ENCODE measurements at places on chromosomes 5 and 9.

GRCh38 chr5:137580030-137580429, 80.9 kb upstream of the SPOCK1 start:
- DNase-seq: no peak

DNA sequence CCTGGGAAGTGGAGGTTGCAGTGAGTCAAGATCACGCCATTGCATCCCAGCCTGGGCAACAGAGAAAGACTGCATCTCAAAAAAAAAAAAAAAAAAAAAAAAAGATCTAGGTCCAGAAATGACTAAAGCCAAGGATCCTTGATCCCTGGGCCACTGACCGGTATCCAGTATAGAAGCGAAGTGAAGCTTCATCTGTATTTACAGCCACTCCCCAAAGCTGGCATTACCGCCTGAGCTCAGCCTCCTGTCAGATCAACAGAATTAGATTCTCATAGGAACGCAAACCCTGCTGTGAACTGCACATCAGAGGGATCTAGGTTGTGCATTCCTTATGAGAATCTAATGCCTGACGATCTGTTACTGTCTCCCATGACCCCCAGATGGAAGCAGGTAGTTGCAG, 9.3 kb downstream of the CSNK1A1 start:
- no peak for DNase-seq

- no peak for DNase-seq
Measured at GRCh38 chr5:10581424-10581748, 17.5 kb downstream of the ANKRD33B start.

GRCh38 chr5:166330036-166330435, 1961.4 kb upstream of the WWC1 start:
- DNase-seq: no peak

- DNase-seq: no peak
Measured at GRCh38 chr9:13395156-13395555, 115.7 kb upstream of the MPDZ start.

DNA sequence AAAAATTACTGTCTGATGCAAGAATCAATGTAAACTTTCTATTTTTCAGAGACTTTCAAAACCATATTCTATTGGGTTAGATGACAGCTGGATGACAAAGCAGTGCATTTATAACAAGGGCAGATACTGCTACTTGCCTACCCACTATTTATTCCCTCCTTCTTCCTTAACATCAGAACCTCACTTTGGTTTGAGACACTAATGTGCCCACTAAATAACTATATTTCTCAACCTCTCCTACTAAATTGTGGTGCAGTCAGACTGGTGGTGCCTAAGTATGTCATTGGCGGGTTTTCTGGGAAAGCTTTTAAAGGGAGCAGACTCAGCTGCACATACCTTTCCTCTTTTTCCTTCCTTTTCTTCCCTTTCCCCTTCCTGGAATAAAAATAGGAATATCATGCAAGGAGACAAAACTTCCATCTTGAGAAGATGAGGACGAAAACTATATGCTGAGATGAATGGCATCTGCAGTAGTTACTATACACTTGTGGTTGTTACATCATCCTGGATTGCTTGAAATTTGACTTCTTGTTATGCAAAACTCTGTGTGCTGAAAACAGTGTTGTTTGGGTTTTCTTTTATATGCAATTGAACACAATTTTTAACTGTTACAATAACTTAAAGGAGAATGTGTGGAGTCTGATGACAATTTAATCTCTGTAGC, 43.8 kb downstream of the PRR16 start:
- no peak for DNase-seq

DNA sequence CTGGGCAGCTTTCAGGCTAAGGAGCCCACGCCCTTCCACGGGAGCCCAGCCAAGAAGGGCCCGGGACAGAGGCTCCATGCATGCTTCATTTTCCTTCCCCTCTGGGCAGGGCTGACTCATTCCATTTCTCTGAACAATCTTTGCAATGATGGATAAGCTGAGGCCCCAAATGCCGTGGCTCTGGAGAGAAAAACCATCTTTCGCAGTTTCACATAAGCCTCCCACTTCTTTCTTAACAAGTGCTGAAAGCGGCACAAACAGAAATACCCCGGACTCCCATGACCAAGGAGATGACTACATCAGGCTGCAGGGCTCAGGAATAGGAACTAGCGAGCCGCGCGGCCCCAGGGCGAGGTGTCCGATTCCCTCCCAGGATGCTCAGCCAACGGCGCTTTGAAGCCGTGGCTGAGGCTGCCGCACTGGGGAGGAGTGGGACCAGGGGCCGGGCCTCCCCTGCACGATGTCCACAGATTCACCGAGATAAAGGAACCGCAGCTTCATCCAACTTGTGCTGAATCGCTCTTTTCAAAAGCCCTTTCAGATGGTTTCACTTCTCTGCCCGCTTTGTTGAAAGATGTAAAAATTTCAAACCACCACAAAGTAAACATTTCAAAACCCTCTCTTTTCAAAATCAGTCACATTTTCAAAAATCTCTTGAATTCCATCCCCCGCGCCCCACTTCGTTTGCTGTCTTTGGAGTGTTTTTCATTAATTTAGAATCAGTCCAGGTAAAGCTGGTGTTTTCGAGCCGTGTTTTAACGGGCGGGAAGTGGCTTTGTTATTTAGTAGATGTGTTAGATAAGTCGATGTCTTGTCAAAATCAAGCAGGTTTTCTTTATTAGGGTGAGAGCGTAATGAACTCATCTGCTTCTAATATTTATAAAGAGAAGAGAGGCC, 96.5 kb upstream of the LMX1B start:
- peak; percentile 90 for DNase-seq

GRCh38 chr9:4572184-4572826, 82.0 kb downstream of the SLC1A1 start:
- no peak for DNase-seq

GRCh38 chr5:24644761-24645160, at the start of gene CDH10:
TSS of gene CDH10 (minus strand) at chr5:24644978. CDS start at chr5:24593490, 51,488 bp downstream.
- no peak for DNase-seq

- DNase-seq: no peak
Measured at GRCh38 chr5:56739990-56740389, 75.4 kb upstream of the MAP3K1 start.

- no peak for DNase-seq
Measured at GRCh38 chr5:139795074-139796001, at the start of gene PSD2. TSS of gene PSD2 (plus strand) at chr5:139795808. CDS start at chr5:139809441, 13,633 bp downstream.

- DNase-seq: no peak
Measured at GRCh38 chr5:75366787-75367186, 29.8 kb downstream of the HMGCR start.

- no peak for DNase-seq
Measured at GRCh38 chr5:15550502-15551112, 50.6 kb downstream of the FBXL7 start.

DNA sequence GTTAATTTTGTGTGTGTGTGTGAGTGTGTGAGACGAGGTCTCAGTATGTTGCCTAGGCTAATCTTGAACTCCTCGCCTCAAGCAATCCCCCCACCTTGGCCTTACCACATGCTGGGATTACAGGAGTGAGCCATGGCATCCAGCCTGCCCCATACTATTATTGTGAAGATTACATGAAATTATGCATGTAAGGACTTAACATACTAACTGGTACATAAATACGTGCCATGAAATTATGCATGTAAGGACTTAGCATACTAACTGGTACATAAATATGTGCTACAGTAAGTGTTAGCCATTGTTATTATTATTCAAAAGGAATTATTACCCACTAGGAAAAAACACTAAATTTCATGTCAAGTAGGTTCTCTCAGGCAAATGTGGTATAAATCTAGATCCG, 16.2 kb downstream of the DMGDH start:
- no peak for DNase-seq

GRCh38 chr9:38024036-38024681, 44.9 kb downstream of the SHB start:
- peak; percentile 73 for DNase-seq

DNA sequence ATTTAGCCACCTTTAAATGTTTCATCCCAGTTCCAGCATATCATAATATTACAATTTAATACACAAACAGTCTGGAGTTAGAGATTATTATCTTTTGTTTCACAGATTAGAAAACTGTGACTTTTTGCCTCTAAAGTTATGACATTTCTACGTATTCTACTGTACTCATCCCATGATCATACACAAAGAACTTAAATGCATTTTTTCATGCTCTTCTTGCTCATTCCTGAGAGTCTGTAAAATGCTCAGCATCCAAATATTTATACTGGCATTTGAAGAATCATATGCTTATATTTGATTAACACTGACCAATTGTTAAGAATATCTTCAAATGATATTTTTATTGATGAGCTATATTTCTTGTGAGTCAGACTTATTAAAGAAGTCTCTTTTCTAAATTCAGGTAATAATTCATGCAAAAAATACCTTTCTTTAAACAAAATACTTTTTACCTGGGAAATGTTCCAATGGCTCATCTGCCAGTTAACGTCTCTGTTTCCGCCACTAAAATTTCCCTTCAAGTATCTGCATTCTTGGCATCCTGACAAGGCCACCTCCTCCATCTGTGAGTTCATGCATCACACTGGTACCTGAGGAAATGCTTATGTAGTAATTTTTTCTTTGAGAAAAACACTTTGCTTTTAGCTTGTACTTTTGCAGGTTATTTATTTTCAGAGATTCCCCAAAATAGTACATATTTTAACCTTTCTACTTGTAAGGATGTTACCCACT, 139.6 kb upstream of the RASA1 start:
- peak; percentile 47 for DNase-seq

GRCh38 chr5:150341989-150342388, 15.5 kb upstream of the TCOF1 start:
- no peak for DNase-seq

DNA sequence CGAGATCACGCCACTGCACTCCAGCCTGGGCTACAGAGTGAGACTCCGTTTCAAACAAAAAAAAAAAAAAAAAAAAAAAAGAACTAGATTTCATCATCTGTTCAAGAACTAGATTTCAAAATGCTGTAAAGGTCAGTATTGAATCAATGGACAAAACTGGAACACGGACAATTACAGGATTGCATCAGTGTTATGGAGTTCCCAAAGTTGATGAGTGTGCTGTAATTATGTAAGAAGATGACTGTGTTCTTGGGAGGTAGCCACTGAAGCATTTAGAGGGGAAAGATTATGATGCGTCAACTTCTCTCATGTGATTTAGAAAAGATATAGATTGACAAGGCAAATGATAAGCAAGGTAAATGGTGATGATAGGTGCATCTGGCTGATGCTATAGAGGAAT, 6.5 kb downstream of the FAM240B start:
- DNase-seq: peak; percentile 9

- DNase-seq: no peak
Measured at GRCh38 chr9:107284636-107285035, 1.6 kb downstream of the RAD23B start.

Data from EL (cell line).